Stimulated activated CD8-positive, alpha-beta memory T cell treated with anti-CD3 and anti-CD28 coated beads, Interleukin-4, amount 100 ng/mL, for 1 hour (primary cell): ENCODE measurements at places on chromosomes 5 and 9.

- DNase-seq = no peak
Measured at GRCh38 chr9:92645041-92645440, 24.9 kb downstream of the IPPK start.

DNA sequence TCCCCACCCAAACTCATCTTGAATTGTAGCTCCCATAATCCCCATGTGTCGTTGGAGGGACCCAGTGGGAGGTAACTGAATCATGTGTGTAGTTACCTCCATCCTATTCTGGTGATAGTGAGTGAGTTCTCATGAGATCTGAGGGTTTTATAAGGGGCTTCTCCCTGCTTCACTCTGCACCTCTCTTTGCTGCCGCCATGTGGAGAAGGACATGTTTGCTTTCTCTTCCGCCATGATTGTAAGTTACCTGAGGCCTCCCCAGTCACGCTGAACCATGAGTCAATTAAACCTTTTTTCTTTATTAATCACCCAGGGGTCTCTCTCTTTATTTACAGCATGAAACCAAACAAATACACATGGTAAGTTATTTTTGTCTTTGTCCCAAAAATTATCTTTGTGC is 726.1 kb downstream of the CDH18 start:
- DNase-seq = no peak

DNA sequence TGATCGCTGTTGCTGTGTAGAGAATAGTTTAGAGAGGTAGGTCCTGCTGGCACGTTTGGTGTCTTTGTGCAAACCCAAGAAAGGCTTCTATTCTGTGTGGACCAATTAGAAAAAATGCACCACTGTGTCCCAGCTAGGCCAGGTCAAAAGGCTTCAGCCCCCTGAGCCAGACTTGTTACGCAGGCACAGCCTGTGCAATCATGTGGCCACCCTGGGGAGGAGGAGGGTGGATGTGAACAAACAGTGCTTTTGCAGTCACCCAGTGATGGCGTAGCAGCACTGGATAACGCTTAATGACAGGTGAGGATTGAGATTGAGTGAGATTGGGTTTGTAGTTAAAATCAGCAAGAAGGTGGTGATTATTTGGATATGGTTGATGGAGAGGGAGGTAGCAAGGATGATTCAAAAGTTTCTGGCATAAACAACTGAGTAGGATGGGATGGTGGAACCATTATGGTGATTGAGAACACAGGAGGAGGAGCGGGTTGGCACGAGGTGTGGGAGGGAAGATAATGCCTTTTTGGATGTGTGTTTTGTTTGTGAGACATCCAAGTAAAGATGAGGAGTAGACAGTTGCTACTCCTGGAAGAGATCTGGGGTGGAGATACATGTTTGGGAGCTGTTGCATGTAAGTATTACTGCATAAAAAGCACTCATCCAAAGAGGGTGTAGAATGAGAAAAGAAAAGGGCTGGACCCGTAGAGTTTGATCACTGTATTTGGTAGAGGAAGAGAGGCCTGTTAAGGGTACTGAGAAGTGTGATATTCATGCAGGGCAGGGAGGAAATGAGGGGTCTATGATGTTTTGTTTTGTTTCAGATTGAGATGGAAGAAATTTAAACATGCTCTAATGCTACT is 6.7 kb downstream of the GCNT1 start:
- DNase-seq = no peak

GRCh38 chr5:24609706-24610105 is 35.1 kb downstream of the CDH10 start:
- no peak for DNase-seq

GRCh38 chr9:115000217-115000639 is 69.8 kb upstream of the TNFSF8 start:
- DNase-seq = no peak

DNA sequence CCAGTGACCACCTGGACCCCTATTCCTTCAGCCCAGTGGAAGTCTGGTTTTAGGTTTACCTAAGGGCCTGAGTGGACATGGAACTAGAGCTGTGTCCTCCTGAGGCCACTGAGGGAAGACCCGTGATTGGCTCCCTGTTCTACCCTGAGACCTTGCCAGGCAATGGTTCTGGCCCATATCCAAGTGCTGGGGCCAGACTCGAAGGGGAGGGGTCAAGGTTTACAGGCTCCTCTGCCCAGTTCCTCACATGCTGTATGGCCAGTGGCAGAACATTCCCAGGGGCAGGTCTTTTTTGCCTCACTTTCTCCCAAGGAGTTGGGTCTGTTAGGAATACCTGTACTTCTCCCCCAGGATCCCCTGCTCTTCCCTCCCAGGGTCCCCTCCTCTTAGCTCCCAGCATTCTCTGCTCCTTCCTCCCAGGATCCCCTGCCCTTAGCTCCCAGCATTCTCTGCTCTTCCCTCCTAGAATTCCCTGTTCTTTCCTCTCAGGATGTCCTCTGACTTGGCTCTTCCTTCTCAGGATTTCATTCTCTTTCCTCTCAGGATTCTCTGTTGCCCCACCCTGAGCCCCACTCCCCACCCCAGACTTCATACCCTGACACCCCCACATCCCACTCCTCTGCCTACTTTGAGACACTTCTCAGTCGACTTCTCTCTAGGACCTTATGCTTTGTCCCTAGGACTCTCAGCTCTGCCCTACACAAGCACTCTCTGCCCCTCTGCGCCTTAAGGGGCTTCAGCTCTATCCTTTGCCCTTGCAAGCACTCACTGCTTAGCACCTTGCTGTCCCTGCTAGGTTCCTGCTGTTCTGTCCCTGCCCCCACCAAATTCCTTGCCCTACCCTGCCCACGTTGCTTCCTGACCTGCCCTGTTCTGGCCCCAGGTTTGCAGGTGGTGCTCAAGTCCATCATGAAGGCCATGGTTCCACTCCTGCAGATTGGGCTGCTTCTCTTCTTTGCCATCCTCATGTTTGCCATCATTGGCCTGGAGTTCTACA is 36.5 kb downstream of the CACNA1B start:
- DNase-seq = no peak

DNA sequence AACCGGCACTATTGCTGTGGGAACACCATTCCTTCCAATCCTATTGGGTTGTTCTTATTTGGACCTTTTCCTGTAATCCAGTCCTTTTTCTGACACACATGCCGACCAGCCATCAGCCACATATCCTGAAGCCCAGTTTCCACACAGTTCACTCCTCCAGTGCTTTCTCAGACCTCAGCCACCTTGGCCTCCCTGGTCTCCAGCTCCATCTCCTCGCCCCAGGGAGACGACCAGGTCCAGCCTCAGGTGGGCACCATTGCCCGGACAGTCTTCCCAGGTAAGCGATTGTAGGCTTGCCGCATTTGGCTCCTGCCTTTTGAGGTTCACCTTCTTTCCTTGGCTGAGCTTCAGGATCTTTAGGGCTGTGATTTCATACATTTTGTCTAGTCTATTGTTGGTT is 15.2 kb upstream of the TERT start:
- no peak for DNase-seq

DNA sequence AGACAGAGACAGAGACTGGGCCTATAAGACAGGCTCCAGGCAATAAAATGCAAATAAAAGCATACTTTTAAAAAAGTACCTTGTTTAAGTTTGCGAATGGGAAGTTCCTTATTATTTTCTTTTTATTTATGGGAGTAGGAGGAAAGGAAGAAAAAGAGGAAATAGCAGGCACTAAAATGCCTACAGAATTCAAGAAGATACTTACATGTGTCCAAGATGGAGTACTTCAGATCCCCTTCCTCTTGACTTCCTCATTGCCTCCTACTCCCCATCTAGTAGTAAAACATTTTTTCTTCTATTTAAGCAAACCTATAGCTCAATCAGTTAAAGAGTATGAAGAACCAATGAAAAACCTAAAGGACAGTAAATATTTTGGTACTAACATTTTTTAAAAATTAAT is 24.8 kb downstream of the GKAP1 start:
- DNase-seq = no peak
